GOT3 (cell line): ENCODE measurements at places on chromosomes 2 and 18.

GRCh38 chr2:187266147-187266546 lies 181.9 kb downstream of the CALCRL start:
- DNase-seq, result no peak

GRCh38 chr2:18949871-18950270 lies 360.5 kb upstream of the NT5C1B start:
- DNase-seq, result no peak

GRCh38 chr2:96533292-96534073 lies 3.1 kb upstream of the ARID5A start:
- peak; percentile 40 for DNase-seq

DNA sequence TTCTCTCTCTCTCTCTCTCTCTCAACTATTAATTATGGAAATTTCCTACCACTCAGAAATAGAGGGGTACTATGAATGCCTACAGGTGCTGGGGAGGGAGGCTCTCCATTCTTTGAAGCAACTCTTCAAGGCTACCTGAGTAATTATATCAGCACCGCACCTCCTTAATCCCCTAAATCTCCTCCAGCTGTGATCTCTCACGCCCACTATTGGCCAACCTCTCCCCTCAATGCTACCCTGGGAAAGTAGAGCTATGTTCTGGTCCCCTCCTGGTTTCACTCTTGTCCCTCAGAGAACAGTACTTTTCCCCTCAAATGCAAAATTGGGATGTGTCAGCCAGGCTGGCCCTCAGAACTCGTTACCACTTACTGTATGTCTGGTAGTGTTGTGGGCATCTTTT lies 1.6 kb downstream of the MOCOS start:
- DNase-seq, result no peak

- DNase-seq, result no peak
Measured at GRCh38 chr2:166057370-166058164, 70.3 kb downstream of the SCN1A start.

- DNase-seq, result no peak
Measured at GRCh38 chr2:46539327-46540276, 60.2 kb downstream of the TMEM247 start.

- no peak for DNase-seq
Measured at GRCh38 chr18:22703883-22704585, 229.1 kb upstream of the RBBP8 start.

GRCh38 chr18:76553715-76554546 lies 58.9 kb upstream of the ZNF516 start:
- no peak for DNase-seq

DNA sequence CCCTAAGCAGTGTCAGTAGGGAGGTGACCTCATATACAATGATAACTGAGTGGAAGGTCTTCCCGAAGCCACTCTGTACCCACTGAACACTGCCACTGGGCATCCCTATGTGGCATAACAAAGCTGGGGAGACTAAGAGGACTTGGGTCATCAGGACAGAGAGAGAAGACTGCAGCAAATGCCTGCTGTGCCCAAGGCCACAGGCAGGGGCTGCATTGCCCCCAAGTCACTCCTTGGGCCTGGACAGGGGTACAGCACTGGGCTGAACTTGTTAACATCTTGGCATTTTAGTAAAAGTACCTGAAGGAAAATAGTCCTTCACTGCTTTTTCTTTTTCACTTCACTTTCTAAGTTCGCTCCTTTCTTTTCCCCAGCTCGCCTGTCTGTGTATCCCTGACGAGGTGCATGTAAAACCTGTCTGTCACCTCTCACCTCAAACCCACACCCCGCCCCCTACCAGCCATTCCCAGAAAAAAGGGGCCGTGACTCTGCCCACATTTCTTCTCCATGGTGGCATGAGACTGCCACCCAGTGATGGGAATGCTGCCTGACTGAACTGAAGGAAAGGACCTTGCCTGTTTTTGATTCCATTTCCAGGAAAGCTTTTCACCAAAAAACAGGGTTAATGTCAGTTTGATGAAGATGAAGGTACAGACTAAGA lies 62.9 kb downstream of the MTHFD2 start:
- no peak for DNase-seq

DNA sequence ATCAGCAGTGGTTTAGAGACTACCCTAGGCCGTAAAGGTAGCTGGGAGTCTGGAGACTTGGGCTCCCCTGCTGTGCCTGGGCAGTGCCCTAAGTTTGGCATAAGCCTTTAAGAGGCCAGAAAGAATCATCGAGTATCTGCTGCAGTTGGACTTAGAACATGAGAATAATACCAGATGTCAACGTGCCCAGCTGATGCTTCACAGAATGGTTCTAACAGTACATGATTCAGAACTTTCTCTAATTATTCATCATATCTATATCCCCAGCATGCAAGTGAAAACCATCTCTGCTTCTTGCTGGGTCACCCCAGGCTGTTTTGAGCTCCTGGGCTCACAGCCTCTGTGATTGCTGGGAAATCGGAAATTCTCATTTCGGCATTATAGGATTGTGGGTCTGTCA lies 118.1 kb downstream of the NCK2 start:
- no peak for DNase-seq

- no peak for DNase-seq
Measured at GRCh38 chr2:171553858-171554257, 31.6 kb downstream of the CYBRD1 start.
